ENCODE measurements at places on chromosomes 3 and 15.

GRCh38 chr3:146035366-146035765 lies 125.6 kb downstream of the PLOD2 start:
- no peak for DNase-seq

DNA sequence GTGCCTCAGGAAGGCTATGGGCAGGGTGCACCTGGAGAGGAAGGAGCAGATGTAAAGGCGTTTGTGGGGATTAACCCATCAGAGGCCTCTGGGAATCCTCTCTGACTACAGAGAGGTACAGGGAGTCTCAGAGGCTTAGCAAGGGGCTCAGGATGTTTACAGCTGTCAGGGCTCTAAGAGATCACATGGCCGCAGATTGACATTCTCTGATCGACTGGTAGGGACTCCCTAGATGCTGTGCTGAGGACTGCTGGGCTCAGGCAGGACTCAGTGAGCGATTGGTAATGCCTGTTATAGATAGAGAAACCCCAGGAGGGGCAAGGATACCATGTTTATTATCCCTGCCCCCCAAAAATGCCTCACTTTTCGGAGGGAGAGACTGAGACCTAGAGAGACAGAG lies 103.5 kb downstream of the CORO2B start:
- no peak for DNase-seq

DNA sequence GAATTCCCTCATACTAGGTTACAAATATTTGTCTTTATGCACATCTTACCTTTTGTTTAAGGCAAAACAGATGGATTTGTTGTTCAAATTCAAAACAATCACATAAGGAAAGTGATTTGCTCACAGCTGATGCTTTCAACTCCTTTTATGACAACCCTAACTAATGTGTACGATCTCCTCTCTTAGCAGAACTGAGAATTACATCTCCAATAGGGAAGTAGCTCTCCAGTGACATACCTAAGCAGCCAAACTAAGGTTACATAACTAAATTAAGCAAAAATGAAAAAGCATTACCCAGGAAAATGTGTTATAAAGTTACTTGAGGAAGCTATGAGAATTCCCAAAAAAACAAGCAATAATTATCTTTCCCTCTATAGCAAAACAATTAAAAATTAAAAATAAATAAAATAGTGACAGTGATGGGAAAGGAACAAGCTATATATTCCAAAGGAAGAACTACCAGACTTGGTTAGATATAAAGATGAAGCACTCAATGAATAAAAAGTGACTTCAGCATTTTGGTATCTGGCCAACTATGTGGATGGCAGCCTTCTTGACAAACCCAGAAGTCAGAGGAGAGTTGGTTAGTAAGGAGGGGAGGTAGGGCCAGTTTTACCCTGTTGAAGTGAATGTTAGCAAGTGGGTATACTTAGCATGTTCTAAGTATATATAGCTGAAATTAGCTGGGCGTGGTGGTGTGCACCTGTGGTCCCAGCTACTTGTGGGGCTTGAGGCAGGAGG lies 32.4 kb downstream of the PEAK1 start:
- no peak for DNase-seq

- DNase-seq, result no peak
Observed at GRCh38 chr3:105616374-105617121, 249.8 kb downstream of the ALCAM start.

- DNase-seq, result no peak
Observed at GRCh38 chr3:73273341-73273740, 211.9 kb downstream of the EBLN2 start.

- DNase-seq, result no peak
Observed at GRCh38 chr3:62926494-62926893, 51.3 kb upstream of the CADPS start.

DNA sequence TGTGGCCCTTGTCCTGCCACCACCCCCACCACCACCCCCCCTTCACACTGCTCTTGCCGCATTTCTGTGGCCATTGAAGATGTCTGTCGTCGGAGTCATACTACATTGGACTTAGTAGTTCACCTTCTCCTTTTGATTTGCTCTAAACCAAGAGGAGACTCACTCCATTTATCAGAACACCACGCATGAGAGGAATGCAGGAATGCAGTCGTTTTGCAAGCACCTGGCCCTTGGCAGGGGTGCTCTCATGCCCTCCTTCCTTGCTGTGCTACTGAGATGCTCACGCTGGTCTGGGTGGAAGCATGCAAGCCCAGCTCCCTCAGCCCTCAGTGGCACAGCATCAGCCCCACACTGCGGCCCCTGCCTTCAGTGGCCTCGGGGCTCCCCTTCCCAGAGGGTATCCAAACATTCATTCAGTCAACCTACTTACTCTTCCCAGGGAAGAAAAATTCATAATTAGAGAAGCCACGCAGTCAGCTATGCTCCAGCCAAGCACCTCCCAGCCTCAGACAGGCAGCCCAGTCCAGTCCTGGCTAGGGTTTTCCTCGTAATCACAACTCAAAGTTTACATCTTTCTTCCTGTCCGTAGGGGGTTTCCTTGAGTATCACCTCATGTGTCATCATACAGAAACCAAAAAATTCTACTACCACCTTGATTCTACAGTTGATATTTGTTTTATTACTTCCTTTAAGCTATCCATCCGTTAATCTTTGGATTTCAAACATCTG lies 520.0 kb downstream of the GABRG3 start:
- DNase-seq, result no peak

DNA sequence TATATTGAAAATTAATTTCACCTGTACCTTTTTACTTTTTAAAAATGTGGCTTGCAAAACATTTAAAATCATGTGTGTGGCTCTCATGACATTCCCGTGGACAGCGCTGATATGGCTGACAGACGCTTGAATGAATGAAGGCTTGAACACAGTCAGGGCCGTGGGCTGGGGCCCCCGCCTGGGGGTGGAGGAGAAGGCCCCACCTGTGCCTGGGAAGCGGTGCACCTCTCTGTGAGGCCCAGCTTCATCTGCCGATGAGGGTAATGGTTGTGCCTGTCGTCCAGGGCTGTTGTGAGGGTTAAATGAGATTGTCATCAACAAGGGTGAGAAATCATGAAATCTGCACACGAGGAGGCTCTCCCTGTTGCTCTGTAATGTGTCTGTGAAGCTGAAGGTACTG lies 85.9 kb upstream of the PRR23E start:
- no peak for DNase-seq

GRCh38 chr15:71632576-71633195 lies 177.7 kb upstream of the NR2E3 start:
- DNase-seq, result no peak

DNA sequence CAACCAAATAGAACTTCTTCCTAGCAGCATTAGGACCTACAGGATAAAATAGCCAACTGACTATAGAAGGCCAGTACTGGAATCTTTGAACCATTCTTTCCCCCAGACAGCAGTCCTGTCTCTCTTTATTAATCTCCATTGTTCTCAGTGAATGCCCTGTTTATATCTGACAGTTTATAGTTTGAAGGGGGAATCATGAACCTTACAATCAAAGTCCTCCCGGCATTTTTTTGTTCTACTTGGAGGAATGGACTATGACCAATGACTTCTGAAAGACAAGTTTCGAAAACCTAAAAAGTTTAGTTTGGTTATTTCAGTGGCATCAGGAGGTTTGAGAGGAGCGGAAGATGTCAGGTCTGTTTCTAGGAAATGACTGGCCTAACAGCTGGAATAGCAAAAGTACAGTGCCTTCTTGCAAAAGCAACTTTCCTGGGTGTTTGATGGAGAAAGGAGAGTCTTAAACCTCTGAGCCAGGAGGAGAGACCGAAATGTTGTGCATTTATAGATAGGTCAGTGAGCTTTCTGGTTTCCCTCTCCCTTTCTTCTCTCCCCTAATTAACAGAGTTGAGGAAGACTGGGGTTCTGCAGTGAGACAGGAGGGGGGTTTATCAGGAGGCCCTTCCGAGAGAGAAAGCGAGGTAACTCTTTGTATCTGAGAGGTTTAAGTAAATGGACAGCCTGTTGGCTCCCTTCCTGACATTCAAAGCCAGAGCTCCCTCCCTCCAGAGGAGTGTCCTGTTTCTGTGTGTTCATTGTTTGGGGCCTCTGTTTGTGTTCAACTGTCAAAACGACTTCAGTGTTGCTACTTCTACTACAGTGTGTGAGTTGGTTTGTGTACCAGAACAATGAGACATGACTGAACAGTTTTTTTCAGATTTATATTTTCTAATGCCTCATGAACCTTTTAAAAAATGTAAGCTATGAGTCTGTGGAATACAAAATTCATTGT lies 383.0 kb upstream of the RARB start:
- DNase-seq, result no peak
